Stimulated activated CD4-positive, alpha-beta T cell treated with anti-CD3 and anti-CD28 coated beads, Interleukin-15, amount 100 ng/mL, for 24 hours (primary cell): ENCODE measurements at places on chromosomes 12 and 14.

GRCh38 chr12:57450057-57450456, 5.0 kb upstream of the INHBE start:
- DNase-seq: no peak

DNA sequence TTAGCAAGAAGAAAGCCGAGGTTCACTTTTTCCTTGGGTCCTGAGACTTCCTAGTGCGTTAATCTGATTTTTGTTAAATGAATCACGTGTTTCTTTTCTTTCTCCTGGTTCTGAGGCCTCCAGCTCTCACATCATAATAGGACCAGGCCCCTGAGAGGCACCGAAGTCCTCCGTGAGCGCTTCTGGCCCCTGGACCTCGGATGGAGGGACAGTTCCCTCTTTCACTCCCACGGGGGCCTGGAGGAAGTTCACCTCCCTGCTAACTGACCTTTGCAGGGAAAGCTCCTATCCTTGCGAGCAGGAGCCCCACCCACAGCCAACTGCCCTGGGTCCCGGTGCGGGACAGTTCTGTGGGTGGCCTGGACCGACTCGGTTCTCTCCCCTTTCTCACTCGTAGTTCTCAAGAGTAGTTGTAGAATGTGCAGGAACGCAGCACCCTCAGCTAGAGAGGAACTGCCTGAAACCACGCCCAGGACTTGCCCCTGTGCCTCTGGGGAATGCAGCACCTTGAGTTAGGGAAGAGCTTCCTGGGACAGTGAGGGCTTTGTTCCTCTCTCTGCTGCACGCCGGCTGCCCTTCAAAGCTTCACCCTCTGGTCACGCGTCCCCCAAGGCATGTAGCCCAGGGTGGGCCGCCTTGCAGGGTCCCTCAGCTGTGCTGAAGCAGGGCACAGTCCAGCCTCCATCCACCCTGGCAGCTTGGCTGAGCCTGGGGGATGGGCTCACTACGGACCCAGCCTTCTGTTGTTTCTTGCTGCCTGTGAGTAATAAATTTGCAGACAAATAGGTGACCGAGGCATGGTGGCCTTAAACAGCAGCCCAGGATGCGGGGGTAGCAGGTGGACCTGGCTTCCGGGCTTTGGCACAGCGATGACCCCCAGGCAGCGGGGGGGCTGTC, 264.6 kb downstream of the ADGRD1 start:
- no peak for DNase-seq

- DNase-seq: no peak
These were observed 86.9 kb downstream of the PRICKLE1 start for GRCh38 chr12:42502682-42503081.

- no peak for DNase-seq
These were observed 49.8 kb downstream of the NTN4 start for GRCh38 chr12:95740751-95741150.

DNA sequence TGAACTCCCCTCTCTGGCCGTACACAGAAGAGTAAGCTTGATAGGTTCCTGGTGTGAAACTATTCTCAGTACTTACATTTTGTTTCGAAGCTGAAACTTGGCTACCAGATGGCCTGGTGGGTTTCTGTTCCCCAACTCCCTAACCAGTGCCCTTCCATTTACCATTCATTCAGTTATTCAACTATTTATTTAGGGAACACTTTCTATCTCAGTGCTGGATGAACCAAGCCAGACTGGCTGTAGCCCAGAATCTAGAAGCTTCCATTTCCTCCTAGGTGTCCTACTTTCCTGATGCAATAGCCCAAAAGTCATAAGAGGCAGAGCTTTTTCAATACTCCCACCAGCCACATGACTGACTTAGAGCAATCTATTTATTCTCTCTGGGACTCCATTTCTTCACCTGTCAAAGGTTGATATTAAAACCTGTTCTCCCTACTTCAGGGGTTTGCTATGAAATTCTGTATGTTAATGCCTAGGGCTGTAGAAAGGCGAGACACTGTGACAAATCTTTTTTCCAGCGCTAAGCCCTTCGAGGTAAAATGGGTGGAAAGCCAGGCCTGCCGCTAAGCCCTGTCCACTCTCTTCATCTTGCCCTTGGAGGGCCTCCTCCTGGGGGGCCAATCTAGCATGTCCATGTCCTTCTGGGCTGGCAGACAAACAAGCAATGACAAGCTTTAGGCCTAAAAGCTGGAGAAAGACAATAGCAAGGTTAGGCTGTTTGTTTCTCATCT, 8.1 kb upstream of the IRF2BPL start:
- DNase-seq: no peak

- DNase-seq: no peak
These were observed 29.0 kb upstream of the MAX start for GRCh38 chr14:65131301-65131701.

DNA sequence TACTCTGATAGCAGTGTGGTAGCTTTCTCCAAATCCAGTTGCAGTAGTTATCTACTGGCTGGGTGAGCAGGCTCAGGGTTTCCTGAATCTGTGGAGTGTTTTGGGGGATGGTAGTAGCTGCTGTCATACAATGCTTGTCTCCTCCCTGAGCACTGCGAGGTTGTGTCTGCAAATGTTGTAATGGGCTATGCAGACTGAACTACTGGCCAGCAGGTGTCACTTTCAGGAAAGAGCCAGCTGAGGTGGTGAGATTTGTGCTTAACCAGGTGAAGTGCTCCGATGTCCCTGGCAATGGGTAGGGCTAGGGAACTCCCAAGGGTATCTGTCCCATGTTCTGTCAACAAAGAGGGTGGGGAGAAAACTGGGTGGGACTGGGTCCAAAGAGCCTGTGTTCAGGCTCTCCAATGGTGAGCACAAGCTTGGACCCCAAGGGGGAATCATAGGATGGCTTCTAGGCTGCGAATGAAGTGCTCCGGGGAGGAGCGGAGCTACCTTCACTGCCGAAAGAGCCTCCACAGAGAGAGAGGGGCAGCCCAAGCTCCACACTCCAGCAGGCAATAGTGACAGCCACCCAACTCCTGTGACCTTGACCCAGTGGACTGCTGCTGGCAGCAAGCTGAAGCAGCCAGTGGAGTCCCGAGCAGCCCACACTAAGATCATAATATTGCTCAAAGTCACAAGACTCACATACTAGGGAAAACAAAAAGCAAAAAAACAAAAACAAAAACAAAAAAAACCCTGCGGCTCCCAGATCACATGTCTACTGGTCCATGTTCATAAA, 1324.0 kb upstream of the USP15 start:
- DNase-seq: no peak

DNA sequence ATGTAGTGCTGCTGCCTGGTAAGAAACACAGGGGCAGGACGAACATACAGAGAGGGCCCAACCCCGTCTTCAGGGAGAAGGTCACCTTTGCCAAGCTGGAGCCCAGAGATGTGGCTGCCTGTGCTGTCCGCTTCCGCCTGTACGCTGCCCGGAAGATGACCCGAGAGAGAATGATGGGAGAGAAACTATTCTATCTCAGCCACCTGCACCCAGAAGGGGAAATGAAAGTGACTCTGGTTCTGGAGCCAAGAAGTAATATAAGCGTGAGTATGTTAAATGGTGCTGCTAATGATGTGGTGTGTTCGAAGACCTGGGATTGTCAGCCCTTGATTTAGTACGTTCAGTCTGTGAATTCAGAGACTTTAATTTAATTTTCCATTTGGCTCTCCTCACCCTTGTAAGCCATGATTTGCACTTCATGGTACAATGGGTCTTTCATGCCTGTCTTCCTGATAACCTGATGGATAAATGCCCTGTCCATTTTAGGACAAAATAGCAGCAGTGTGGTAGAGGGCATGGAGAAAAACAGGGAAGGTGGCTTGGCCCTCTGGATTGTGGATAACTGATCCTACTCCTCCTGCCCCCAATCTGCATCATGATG, 318.9 kb downstream of the SNAPC1 start:
- no peak for DNase-seq

GRCh38 chr12:94261119-94261518, 112.7 kb downstream of the PLXNC1 start:
- no peak for DNase-seq

- DNase-seq: peak; percentile 79
These were observed 1037.8 kb downstream of the TMEM121 start for GRCh38 chr14:106564058-106564643.

GRCh38 chr12:91210144-91210543, 27.5 kb upstream of the DCN start:
- no peak for DNase-seq

- no peak for DNase-seq
These were observed 287.2 kb downstream of the BCAT1 start for GRCh38 chr12:24661657-24662096.

DNA sequence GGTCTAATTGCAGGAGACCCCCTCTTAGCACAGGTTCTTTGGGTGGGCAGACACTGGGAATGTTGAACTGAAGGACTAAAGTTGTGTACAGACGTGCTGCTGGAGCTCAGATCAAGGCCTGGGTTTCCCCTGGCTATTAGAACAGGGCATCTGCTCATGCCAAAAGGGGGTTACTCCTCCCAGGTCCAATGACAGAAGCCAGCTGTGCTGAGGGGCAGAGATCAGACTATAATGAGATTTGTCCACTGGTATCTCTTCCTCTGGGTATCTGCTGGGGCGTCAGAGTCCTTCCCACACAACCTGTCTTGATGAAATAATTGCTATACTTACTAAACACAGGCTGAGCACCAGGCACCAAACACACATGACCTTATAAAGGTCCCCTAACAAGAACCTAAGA, 42.6 kb downstream of the LTBP2 start:
- DNase-seq: no peak

GRCh38 chr14:61653507-61653906, 41.8 kb upstream of the HIF1A start:
- no peak for DNase-seq

GRCh38 chr12:52003016-52003550, 3.7 kb upstream of the TAMALIN start:
- DNase-seq: no peak

GRCh38 chr14:64720131-64720576, 15.9 kb downstream of the PLEKHG3 start:
- no peak for DNase-seq

DNA sequence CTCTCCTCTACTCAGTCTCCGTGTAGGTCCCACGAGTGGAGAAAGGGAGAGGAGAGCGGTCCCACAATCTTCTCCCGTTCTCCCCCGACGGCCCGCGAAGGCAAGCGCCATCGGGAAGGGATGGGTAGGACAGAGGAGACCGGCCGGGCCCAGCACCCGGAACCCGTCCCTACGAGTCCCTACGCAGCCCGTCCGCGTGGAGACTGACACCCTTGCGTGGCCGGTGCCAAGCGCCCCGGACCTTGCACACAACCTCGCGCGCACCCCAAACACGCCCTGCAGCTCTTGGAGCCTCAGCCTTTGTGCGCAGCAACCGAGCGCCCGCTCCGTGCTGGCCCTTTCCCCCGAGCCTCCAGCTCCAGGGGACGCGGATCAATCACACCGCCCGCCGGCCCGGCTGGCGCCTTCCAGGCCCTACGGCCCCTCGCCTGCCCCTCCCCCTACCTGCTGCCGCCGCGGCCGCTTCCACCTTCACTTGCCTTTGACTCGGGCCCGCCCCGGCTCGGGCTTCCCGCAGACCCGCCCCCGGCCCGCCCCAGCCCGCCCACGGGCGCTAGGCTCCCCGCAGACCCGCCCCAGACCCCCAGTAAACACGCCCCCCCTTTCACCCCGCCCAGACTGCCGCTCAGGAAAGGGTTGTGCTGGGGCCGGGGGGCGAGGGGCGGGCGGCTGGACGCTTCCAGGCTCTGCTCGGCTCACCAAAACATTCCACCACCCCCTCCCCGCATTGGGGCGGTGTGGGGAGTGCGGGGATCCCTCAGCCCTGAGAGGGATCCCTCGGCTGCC, at the start of gene NDRG2:
Gene NDRG2, minus strand, starts transcription at position 477 of the 786 bp plus-strand sequence. CDS start 1,746 bp downstream, outside the sequence.
- DNase-seq: peak; percentile 78

DNA sequence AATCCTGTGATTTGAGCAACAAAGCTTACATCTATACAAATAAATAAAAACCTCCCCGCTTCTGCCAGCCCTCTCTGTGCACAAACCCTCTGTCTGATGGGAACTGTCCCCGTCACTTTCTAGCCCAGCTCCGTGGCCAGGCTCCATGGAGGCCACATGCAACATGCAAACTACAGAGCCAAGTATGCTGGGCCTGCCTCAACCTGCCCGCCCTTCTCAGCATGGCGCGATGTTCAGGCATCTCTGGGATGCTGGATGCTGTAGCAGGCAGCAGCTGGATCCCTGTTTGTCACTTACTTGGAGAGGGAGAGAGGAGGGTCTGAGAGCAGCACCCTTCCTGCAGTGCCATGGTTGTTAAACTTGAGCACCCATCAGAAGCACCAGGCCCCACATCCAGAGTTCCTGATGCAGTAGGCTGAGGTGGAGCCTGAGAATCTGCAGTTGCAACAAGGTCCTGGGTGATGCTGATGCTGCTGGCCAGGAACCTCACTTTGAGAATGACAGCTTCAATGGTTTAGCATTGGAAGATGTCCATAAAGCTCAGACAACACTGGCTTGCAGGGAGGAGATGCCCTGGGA, 32.4 kb downstream of the CLMN start:
- DNase-seq: no peak

DNA sequence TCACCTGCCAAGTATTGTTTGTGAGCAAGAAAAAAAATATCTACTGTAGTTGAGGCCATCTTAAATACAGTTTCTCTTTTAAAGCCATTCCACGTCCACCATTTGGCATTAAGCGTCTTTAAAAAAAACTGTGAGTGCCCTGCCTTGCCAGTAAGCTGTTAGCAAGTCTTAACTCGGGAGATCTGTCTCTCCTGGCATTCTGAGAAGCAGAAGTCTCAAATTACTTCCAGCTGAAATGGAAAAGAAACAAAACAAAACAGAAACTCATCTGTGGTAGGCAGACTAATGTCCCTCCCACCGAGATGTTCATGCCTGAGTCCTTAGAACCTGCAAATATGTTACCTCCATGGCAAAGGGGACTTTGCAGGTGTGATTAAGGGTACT, 126.2 kb downstream of the CRADD start:
- no peak for DNase-seq

DNA sequence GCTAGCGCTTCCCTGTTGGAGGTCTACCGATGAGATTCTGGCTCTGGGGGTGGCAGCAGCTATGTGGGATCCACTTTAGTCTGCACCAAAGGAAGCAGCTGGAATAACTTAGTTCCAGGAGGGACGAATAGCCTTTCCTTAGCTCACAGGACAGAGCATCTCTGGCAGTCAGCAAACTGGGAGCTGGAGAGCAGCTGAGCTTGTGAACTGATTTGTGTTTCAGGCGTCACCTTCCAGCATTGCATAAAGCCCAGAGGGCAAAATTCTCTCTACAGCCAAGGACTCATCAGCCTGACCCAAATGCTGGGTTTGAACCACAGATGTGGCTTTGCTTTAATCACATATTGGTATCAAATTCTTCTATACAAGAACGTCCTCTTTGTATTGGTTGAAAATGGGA, 81.9 kb upstream of the PELI2 start:
- DNase-seq: no peak

GRCh38 chr14:51581017-51581881, 70.5 kb upstream of the FRMD6 start:
- DNase-seq: no peak

DNA sequence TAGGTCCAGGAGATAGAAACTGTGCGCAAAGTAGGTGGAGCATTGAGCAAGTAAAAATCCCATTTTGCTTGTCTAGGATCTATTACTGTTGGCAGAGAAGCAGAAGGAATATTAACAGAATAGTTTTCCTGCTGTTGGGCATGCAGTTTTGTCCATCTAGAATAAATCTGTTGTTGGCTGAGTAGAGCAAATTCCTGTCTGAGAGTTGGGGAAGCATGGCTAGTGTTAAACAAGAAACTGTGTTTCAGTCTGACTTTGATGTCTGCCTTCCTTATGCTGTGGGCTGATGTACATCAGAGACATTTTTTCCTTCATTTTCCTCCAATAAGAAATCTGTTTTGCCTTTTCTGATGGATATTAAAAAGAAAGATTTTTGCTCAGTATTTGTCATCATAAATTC, 98.2 kb downstream of the RAD52 start:
- DNase-seq: no peak
